ENCODE measurements at places on chromosomes 16 and 17.

DNA sequence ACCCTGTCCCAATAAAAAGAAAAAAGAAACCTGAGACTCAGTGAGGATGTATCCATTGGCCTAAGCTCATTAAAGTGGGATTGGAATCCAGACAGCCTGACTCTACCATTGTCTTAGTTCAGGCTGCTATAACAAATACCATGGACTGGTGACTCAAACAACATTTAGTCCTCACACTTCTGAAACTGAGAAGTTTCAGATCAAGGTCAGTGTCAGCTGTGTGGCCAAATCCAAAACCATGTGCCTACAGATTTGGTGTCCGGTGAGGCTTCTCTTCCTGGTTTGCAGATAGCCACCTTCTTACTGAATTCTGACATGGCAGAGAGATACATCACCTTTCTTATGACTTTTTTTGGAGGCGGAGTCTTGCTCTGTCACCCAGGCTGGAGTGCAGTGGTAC, 53.3 kb upstream of the KDM8 start:
- no peak for DNase-seq

- no peak for DNase-seq
Measured at GRCh38 chr17:65638221-65638975, 77.0 kb upstream of the AXIN2 start.

- no peak for DNase-seq
Measured at GRCh38 chr17:77493238-77493820, 352.6 kb downstream of the SEC14L1 start.

DNA sequence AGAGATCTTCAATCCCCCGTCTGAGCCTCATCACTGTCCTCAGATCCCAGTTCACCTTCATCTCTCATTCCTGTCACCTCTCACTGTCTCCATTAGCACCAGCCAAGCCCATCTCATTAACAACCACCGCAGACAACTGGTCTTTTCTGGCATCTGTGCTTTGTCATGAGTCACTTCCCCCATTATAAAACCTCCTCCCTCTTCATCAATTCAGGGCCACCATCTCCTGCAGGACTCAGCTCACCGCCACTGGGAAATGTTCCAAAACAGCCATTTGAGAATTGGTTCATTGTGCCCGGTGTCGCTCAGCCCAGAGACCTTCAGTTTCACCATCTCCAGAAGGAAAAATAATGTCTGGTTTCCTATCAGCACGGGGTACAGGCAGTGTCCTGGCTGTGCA, 56.9 kb upstream of the TEKT3 start:
- no peak for DNase-seq

DNA sequence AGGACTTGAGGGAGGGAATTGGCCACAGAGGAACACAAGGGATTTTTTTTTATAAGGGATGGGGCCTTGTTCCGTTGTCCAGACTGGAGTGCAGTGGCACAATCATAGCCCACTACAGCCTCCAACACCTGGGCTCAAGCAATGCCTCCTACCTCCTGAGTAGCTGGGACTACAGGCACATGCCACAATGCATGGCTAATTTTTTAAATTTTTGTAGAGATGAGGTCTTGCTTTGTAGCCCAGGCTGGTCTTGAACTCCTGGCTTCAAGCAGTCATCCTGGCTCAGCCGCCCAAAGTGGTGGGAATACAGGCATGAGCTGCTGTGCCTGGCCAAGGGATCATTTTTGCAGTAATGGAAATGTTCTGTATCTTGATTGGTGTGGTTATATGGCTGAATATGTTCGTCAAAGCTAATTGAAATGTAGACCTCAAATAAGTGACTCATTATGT, 56.9 kb downstream of the VMP1 start:
- DNase-seq, result no peak

DNA sequence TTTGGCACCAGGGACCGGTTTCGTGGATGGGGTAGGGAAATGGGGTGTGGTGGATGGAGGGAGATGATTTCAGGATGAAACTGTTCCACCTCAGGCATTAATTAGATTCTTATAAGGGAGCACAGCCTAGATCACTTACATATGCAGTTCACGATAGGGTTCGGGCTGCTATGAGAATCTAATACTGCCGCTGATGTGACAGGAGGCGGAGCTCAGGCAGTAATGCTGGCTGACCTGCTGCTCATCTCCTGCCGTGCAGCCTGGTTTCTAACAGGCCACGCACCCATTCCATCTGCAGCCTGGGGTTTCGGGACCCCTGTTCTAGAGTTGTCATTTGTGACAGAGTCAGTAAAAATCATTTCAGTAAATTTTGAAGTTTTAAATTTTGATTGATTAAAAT, 99.7 kb downstream of the CHD9 start:
- DNase-seq, result no peak

GRCh38 chr17:8630227-8630801, at the start of gene MYH10:
TSS of gene MYH10 (minus strand) at chr17:8630725. CDS start at chr17:8623246, 7,479 bp downstream.
- DNase-seq, result no peak

DNA sequence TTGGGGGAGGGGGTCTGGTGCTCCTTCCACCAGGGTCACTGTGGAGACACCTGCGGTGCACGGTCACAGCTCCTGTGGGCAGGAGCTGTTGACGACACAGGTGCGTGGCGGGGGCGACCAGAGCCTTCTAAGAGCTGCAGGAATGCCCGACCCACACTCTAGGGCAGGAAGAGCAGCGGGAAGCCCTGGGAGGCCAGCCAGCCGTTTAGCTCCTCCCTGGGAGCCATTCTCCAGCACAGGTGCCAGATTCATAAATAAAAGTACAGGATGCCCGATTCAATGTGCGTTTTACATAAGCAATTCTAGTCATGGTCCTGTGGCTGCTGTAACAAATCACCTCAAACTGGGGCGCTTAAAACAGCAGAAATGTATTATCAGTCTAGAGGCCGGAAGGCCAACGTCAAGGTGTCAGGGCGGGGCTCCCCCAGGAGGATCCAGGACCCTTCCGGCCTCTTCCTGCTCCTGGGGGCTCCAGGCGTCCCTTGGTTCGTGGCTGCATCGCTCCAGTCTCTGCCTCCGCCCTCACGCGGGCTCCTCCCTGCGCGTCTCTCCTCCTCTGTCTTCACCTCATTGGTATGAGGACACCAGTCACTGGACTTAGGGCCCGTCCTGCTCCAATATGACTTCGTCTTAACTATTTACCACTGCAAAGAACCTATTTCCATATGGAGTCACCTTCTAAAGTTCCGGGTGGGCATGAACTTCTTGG, 155.4 kb downstream of the FOXL1 start:
- no peak for DNase-seq

GRCh38 chr17:36504156-36504545, 17.7 kb downstream of the ZNHIT3 start:
- DNase-seq, result no peak

GRCh38 chr17:7354262-7354843, 603 bp upstream of the TMEM95 start:
- no peak for DNase-seq

DNA sequence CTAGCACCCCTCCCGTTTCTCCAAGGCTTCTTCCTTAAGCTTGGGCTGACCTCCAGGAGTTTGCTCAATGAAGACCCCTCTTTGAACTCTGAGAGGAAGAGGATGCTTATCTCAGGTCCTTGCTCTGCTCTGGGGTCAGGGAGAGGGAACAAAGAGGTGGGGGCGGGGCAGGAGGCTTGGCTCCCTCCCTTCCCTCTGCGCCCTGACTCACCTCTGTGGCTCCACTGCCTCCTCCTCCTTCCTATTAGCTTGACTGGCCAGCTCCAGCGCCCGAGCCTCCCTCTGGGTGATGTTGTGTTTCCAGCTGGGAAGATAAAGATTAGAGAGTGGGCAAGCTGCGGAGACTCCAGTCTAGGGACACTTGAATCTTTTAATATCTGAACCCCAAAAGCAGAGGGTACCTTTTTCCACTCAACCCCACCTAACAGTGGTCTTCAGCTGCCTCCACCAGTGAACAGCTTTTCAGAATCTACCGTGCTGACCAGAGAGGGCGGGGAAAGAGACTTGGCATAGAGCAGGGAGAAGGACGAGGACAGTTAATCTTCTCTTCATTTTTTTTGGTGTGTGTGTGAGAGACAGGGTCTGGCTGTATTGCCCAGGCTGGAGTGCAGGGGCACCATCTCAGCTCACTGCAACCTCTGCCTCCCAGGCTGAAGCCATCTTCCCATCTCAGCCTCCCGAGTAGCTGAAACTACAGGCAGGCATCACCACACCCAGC, 6.7 kb downstream of the GIP start:
- no peak for DNase-seq

DNA sequence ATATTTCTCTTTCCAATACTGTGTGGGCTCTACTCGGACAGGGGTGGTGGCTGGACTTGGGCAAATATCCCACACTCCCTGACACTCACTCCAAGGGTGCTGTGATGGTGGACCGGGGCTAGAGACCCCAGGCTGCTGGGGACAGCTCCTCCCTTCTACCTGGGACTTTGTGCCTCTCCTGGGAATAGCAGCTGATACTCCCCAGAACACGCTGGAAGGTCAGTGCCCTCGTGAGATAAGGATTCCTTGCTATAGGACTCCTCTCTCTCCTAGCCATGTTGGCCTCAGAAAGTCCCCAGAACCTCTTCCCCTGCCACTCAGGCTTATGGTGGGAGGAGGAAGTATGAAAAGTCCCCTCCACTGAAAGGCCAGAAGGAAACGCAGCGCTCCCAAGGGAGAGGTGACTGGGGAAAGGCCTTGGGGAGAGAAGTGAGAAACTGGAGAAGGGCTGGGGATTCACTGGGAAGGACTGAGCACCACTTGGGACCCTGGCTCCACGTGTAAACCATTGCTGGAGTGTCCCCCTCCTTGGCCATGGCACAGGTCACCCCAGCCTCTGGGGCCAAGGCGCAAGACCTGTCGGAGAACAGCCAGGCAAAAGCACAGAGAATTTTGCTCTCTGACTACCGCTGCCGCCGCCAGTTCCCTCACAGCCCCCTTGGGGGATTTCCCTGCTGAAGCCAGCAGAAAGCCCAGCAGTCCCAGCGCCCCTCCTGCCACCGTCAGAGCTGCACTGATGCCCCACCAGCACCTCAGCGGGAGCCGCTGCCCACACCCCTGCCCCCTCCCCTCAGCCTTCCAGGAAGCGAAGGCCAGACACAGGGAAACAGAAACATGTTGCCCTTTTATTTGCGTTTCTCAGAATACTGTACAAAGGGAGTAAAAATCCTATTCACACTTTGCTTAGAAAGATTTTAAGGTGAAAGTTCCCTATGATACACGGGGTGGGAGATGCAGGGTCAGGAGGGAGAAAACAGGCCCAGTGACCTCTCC, 2.1 kb upstream of the GSDMB start:
- DNase-seq, result peak; percentile 42

GRCh38 chr17:32265192-32265923, at the start of gene RHBDL3:
TSS of gene RHBDL3 (plus strand) at chr17:32265832. CDS start at chr17:32266190, 358 bp downstream.
- peak; percentile 11 for DNase-seq

GRCh38 chr16:46996391-46996790, 22.9 kb upstream of the DNAJA2 start:
- no peak for DNase-seq

DNA sequence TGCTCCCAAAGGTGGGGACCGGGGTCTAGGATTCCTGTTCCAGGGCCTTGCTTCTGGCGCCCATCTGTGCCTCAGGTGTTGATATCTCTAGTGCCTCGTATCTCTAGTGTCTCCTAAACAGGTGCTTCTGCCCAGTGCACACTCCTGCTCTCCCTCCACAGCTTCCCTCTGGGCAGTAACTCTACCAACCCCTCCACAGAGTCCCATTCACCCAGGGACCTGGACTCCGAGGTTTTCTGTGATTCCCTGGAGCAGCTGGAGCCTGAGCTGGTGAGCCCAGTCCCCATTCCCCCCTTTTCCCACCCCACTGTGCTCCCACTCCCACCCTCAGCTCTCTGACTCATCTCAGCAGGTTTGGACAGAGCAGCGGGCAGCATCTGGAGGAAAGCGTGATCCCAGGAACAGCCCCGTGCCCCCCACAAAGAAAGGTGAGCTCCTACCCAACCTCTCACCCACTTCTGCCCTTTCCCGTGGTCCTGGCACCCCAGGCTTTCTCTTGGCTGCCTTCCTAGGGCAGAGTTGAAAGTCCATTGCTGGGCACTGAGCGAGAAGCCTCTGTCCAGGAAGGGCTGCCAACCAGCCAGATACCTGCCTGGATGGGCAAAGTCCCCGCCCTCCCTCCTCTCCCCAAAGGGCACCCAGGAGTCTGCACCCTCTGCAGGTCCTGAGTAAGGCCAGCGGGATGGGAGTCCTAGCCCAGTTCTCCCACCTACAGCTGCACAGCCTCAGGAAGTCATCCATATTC, 2.2 kb downstream of the ACBD4 start:
- DNase-seq, result no peak

DNA sequence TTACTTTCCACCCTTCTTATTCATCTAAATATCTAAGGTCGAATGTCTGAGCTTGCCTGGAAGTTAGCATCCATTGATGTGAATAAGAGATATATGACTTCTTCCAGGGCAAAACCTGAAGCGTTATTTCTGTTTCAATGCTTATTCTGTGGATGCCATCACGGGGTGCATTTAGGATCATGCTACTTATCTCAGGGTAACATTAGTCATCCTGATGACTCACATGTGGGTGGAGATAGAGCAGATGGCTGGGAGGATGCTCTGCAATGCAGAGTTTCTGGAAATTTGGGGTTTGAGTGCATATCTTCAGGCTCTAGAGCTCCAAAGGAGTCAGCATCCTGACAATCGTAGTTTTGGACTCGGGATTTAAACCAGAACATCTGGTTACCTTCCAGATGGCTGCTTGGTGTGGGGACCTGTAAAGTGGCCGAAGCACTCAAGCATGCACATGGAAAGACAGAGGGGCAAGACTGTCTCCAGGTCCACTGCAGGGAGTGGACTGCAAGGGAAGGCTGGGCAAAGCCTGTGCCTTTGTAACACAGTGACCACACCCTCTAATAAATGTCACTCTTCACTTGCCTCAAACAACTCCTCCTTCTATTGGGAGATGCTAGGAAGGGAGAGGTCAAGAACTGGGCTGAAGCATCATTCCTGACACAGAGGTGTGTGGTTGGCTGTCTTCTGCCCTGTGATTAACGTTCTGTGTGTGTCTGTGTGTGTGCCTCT, 175.2 kb upstream of the SALL1 start:
- no peak for DNase-seq

DNA sequence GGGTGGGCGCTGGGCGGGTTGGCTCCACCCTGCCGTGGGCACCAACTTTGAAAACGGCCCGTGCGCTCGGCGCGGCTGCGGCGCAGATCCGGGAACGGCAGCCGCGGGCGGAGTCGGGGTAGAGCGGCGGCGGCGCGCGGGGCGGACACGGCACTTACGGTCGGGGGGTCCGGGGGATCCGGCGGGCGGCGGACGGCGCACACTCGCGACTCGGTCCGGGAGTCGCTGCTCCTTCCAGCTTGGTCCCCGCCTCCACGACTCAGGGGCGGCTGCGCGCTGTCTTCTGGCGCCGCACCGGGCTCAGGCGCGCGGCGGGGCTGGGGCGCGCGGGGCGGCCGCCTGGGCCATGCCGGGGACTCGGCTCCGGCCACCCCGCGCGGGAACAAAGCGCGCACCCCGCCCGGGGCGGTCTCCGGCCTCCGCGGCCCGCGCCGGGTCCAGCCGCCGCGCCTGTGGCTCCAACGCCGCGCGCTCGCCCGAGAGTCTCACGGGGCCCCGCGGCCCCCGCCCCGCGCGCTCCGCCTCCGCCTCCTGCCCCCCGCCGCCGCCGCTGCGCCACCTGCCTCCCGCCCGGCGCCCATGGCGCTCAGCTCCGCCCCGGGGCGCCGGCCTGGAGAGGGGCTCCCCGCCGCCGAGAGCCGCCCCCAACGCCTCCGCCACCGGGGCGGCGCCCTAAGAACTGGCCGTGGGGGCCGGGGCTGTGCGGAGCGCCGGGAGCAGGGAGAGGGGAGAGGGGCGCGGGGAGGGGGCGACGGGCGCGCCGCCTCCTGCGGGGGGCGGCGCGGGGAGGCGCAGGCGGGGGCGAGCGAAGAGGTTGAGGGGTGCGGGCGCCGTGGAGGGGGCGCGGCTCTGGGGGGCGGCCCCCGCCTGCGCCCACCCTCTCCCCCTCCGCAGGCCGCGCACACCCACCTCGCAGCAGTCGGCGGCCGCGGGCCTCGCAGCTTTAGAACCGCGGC, 35.9 kb downstream of the CBFA2T3 start:
- DNase-seq, result no peak

Data from T-helper 2 cell treated with Interferon-gamma antibody and Interleukin-4, amounts not matched to agents 5 μg/mL and 100 μg/mL, for 36 hours (primary cell).